ENCODE measurements at places on chromosomes 1 and 21.

GRCh38 chr1:211614615-211615014 lies 35.7 kb upstream of the SLC30A1 start:
- DNase-seq, result no peak

DNA sequence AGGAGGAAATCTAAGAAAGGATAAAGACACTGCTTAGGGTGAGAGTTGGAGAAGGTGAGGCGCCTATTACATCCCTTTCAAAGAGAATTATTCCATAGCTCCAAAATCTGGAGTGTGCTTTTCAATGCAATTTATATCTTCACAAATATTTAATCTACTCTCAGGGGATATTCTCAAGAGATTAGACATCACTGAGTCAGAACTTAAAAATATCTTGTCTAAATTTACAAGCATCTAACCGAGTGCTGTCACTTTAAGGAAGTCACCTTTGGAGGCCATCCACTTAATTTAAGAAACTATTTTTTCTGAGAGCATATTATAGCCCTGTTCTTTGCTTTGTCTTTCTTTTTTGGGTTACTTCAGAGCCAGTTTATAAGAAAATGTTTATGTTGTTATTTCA lies 134.6 kb downstream of the TNFSF18 start:
- DNase-seq, result no peak

DNA sequence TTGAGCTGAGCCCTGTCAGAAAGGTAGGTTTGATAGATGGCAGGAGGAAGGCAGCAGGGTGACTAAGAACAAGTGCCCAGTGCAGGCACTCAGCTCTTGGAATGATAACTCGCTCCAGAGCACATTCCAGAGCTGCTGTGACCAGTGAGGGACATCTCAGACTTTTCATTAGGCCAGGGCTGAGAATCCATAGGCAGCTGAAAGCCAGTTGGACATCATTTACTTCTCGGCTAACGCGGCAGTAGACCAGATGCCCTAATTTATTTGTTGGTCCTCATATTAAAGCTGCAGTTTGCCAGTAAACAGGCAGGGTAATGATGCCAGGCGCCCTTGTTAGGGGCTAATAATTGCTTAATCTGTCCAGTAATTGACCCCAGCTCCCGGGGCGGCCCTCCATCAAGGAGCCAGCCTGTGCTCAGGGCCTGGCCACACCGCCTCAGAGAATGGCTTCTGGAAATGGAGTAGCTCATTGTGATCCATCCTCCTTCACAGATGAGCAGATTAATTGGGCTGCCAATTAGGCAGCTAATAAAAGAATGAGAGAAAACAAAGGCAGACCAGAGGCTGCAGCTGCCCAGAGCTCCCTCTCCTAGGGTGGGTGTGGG lies 122.0 kb downstream of the BEND5 start:
- DNase-seq, result no peak

DNA sequence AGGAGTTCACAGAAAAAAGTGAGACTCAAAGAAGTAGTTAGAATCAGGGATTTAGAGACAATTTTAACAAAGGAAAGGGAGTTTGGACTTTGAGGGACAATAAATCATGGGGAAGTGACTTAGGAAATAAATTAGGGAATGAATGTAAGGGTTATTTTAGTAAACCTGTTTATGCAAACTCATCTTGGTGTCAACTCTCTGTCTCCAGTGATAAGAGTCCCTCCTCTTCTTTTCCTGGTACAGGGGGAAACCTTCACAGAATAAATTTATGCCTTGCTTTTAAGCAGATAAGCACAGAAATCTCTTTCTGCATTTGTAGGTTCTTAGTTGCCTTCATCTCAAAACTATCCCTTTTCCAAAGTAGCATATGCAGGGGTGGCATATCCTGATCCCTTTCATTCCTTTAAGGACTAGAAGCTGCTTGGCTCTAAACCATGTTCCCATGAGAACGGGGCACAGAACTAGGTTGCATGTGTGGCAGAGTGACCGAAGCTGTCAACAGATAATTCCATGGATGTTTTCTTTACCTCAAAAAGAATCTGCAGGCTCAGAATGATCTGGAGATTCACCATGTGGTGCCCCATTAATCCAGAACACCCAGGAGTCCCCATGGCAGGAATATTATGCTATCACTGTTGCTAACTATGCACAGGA lies 155.4 kb downstream of the ZNF648 start:
- no peak for DNase-seq

DNA sequence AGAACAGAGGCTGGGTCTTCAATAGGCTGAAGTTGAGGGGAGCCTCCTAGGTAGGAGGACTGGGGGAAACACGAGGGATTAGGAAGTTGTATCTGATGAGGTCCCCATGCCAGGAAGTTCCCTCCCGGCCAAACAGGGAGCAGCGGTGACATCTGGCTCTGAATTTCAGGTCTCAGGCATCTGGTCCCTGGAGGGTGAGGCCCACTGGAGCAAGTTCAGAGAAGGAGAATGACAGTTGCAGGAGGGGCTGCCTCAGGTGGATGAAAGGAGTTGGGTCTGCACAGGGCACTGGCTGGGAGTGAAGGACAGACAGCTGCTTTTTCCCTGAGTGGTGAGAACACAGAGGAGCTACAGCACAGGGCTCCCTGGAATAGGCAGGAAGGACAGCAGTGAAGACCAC lies 9.1 kb downstream of the TMEM9 start:
- no peak for DNase-seq

DNA sequence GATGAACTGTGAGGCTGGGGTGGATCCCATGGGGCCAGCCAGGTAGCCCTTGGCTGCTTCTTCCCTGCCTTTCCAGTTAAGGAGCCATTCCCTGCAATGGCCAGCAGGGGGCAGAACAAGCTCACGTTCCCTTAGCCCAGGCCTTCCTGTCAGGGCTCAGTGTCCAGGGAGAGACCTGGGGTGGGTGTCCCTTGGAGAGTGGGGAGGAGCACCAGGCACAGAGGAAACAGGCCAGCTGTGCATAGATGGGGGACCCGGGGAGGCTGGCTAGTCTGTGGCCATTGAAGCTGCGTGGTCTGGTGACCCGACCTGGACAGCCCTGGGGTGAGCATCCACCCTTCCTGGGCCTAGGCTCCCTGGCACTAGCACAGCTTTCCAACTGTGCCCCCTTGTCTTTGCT lies 13.2 kb upstream of the EPS8L3 start:
- peak; percentile 84 for DNase-seq

GRCh38 chr1:245990315-245991022 lies 516.6 kb downstream of the SMYD3 start:
- no peak for DNase-seq

- no peak for DNase-seq
These were observed 1.2 kb downstream of the KRTAP10-4 start for GRCh38 chr21:44574457-44575306.

DNA sequence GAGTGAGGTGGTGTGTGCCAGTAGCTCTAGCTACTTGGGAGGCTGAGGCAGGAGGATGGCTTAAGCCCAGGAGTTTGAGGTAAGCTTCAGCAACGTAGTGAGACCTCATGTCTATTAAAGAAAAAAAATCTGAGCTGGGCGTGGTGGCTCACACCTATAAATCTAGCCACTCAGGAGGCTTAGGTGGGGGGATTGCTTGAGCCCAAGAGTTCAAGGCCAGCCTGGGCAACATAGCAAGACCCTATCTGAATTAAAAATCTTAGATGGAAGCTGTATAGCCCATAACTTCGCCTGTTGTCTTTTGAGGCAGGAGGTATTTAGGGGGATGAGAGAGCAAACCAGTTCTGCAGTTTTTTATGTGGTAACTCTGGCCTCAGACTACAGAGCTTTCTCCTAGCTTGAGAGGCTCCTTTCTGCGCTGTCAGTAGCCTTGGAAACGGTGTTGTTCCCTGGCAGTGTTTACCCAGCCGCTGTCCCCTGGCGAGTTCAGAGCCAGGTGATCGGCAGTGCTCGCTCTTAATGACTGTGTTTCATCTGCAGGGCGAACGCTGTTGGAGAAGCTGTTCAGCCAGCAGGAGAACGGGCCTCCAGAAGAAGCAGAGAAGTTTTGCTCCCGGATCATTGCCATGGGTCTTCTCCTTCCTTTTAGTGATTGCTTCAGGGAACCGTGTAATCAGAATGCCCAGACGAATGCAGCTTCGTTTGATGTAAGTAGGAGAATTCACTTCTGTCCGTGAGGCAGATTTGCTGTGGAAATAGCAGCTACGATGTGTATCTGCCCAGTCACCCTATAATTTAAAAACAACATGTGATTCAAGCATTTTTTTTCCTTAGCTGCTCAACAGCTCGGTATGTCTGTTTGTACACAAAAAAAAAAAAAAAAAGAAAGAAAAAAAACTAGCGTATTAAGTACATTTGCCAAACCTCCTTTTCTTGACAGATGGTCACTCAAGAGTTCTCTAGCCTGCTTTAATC lies 31.2 kb downstream of the FMN2 start:
- DNase-seq, result peak; percentile 31

- DNase-seq, result no peak
These were observed 66.9 kb upstream of the TINAGL1 start for GRCh38 chr1:31509124-31510072.

DNA sequence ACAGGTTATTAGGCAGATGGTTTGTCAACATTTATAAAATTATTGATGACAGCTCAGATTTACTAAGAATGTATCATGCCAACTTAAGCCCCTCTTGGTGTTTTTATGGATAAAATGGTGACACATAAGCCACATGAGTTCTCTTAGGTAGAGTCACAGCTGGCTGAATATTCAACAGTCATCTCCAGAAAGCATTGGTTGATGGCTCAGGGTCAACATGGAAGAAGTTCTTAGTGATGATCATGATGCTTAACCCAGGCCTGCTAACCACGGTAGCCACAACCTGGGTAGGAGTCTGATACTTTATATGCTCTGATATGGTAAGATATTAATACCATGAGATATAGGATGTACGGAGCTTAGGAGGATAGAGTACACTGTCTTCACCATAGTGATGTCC lies 46.4 kb upstream of the SIPA1L2 start:
- no peak for DNase-seq

DNA sequence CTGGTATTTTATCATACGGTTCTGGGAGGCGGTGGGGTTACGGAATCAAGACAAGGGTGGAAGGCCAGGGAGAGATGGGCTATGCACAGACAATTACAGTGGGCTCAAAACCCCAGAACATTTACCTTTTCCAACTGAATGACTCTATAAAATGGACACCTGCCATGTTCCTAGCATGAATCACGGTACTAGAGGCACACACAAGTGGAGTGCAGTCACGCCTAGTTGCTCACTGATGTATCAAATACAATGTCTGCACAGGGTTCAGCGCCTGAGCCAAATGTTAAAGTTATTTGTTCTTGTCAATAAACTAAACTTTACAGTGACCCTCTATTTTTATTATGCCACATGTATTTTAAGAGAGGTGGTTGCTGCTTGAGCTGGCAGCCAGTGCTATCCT lies 121.4 kb downstream of the ATG4C start:
- DNase-seq, result no peak

DNA sequence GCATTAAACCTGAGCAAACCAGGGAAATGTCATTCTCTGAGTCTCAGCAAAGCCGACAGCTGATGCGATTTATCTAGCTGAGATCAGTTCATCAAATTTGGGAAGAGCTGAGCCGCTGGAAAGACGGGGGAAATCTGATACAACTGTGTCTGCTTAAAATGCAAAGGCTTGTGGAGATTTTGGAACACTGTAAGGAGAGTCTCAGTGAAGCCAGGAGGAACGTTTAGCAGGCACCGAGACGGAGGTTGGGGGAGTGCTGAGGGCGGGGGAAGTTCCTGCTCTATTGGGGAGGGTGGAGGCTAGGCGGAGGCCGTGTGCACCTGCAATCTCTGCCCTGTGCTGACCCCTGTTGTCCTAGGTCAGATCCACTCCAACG lies 143.2 kb upstream of the CSF3R start:
- DNase-seq, result no peak

DNA sequence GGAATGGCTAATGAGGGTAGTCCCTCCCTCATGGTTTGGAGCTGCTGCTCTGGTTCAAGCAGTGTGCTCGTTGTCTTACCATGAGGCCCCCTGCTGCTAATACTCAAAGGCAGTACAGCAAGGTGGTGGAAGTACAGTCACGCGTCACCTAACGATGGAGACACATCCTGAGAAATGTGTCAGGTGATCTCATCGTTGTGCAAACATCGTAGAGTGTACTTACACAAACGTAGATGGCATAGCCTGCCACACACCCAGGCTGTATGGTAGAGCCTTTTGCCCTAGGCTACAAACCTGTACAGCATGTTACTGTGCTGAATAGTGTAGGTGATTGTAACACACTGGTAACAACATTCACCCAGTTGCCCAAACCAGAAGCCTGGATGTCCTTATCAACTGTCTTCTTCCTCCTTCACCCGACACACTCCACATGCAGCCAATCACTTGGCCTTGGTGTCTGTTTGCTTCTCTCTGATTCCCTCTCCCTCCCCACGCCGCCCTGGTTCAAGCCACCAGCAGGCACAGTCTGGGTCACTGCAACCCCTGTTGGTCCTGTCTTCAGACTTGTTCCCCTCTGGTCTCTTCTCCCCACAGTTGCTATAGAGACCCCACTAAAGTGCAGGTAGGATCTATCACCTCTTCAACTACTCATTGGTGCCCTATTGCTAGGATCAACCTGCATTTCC lies 6.0 kb upstream of the KCNA2 start:
- no peak for DNase-seq

DNA sequence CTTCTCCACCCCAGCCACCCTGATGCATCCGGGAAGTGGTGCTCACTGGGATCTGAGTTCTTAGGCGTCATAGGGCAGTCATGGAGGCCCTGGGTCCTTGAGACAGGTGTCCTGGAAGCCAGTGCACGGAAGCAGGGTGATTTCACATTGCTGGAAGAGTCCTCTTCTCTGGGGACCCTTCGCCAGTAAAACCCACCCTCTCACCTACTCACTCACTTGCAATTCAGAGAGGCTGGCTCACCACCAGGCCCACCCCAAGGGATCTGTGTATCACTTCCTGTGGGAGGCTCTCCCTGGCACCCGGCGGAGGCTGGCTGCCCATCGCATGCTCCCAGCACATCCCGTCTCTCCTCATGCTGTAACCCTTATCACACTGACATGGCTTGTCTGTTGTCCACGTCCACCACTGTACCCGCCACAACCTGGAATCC lies 40.2 kb upstream of the EPS8L3 start:
- no peak for DNase-seq

DNA sequence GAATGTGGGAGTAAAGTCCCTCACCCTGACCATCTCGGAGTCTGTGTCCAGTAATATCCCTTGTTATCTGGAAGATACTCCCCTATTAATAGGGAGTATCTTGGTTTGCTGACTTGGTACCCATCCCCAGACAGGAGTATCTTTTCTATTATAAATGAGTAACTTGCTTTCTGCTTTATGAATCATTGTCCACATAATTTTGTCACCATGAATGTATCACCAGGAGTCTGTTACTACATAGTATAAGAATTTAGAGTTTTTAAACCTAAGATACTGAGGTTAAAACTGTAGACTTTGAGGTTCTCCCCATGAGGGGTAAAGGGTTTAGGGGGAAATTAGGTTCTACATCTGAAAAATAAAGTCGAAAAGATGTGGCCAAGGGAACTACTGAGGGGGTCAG lies 175.6 kb downstream of the FCRL5 start:
- DNase-seq, result no peak

- no peak for DNase-seq
These were observed 299.9 kb downstream of the TM2D1 start for GRCh38 chr1:61425040-61425439.

DNA sequence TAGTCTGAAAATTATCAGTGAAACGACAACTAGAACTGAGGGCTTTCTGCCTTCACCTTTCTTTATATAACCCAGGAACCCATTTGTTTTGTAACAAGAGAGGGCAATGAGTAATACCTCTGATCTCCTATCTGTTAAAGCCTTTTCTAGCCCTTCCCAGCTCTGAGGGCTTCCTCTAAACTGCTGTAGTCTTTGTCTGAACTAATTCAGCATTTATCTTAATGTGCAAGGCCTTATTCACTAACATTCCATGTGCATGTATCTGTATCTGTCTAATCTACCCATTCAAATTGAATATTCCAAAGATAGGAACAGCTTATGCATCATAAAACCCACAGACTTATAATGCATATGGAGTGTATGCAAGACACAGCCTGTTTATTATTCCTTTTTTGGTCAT lies 167.1 kb downstream of the LYPLAL1 start:
- no peak for DNase-seq
